ENCODE measurements at places on chromosomes 2 and 18.

DNA sequence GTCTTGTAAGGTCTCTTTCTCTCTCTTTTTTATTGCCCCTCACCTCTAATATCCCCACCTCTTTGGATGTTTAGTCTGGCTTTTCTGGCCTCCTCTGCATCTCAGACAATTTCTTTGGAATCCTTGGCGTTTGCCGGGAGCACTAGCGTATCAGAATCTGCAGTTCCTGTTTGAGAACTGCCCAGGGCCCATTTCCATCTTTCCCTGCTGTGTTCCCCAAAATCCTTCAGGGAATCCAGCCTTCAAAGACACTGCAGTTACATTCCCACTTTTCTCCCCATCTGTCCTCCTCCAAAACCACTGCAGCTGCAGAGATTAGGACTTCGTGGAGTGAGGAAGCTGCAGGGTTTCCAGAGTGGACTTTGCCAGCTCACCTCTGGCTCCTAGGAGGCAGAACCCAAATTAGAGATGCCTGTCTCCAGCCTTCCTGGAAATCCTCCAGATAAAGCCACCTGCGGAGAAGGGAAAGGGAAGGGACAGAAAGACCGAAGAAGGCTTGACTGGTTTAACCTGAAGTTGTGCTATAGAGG is 2.7 kb downstream of the VSNL1 start:
- DNase-seq = no peak

- DNase-seq = no peak
These were observed 40.0 kb downstream of the LBH start for GRCh38 chr2:30271301-30271700.

DNA sequence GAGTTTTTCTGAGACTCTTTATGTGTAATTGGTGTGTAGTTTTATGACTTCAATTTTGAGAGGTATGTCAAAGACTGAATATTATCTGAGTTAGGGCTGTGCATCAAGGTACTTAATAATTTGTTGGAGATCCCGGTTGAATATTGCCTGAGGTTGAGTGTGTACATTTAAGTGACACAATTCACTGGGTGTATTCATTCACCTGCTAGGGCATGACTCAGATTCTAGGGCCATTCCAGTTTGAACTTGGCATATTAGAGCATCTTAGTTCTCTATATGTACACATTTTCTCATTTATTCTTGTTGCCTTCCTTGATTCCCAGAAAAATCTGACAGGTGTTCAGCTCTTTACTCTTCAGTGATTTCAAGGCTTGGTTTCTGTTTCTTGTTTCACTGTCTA is 12.5 kb downstream of the MAP4K4 start:
- DNase-seq = no peak

DNA sequence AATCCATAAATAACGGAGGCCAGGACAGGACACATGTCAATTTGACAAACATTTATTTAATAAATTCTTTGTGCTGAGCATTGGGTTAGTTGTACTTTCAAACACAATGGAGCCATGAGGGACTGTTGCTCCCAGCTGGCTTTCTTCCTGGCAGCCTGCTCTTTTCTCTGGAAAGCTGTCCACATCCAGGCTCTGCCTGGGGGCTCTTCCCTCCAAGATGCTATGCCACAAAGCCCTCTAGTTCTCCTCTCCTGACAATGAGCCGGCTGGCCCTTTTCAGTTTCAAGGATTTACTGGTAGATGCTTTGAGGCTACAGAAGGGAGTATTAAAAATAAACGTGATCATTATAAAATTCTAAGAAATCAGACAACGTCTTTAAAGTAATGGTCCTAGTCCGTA is 44.1 kb upstream of the SLC14A2 start:
- DNase-seq = no peak

- DNase-seq = no peak
These were observed 60.0 kb downstream of the IL1R2 start for GRCh38 chr2:102051692-102052277.

GRCh38 chr2:240436683-240437550 is 1.5 kb downstream of the GPC1 start:
- DNase-seq = peak; percentile 28

DNA sequence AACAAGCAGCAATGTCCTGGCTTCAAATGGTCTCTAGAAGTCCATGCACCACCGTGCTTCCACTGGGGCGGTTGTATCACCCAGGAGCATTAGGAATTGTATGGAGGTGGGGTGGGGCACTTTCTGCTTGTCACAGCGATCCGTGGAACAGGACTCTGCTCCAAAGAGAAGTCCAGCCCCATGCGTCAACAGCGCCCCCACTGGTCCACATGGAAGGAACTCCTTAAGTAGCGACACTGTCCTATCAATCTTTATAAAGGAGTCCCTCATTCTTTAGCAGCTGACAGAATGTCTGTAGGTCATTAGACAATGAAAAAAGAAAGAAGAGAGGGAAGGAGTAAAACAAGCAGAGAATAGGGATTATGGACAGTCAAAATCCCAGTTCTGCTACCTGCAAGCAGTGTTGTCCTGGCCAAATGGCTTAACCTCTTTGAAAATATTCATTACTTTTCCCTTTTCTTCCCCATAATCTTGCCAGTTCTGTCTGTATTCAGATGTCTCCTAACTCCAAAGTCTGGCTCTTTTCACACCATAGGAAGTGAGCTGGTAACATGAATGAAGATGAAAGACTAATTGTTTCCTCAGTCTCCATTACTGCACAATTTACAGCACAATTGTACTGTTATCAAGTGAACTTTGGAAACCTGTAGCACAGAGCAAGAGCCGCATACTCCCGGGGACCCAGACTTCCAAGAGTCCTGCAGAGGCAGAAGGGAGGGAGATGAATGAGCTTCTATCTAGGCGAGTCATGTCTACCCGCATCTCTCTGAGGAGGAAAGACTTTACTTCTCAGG is 9.9 kb downstream of the NFE2L2 start:
- DNase-seq = no peak

DNA sequence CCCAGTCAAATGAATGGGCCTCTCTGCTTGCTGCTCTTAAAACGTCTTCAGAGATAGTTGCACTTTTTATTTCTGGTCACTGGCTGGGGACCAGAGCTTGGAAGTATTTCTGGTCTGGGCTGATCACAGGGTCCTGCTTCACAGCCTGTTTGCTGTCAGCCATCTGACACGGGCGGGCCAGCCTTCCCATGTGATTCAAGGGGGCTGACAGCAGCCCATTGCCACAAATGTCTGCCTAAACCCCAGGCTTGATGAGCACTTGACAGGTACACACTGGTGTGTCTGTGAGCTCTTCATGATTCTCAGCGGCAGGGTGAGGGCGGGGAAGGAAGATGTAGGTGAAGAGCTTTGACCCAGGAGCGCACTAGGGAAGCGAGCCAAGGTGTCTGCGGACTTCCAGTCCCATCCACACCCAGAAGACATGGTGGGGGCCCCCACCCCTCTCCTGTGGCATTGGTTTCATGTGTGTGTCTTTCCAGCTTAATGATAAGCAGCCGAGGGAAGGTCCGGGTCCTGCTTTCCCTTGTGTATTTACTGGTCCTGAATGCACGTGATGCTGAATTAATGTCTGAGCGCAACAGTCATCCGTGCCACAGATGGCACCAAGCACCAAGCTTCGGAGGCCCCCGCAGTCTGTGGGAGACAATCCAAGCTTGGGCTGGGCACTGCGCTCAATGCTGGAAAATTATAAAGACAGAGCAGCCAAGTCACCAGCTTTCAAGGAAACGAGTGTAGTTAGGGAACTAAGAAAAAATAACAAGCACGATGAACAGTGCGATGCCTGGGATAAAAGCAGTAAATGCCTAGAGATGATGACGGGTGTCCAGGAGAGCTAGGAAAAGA is 73.3 kb downstream of the SH3BP4 start:
- DNase-seq = no peak

DNA sequence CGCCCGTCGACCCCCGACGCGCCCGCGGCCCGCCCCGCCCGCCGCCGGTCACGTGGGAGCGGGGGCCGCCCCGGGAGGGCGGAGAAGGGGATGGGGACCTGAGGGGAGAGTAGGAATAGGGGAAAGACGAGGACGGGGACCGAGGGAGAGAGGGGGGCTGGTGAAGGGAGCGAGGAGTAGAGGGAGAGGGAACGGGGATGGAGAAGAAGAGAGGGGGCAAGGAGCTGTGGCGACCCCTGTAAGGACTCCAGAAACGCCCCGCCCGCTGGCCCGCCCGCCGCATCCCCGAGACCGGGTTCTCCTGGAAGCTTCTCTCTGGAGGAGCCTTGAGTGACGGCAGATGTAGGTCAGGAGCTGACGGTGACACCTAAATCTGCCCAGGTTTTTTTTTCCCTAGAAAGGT is 615 bp downstream of the ADNP2 start:
- DNase-seq = peak; percentile 32

DNA sequence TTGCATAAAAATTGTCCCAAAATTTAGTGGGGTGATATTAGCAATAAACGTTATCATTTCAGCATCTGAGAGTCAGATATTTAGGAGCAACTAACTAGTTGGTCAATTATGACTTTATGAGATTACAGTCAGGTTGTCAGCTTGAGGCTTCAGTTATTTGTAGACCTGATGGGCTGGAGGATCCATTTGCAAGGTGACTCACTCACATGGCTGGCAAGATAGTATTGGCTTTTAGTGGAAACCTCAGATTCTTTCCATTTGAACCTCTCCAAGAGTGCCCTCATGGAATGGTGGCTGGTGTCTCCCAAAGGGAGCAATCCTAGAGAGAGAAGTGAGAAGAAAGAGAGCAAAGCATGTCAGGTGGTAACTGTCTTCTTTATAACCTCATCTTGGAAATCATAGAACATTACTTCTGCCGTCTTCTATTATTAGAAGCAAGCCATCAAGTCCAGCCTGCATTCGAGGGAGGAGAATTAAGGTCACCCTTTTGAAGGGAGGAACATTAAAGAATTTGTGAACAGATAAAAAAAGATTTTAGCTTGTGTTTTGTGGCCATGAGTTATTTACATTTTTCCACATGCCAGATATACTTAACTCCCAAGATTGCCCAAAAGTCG is 92.5 kb downstream of the HAUS1 start:
- DNase-seq = no peak
